ENCODE measurements at places on chromosomes 5 and 9. TPM values are rescaled to one million over a fixed set of nuclear protein-coding genes. Genes with fewer than 3 reads are reported as not detected.

Gene CCNB1
- 49.6 TPM for polyA plus RNA-seq

Gene CEL
- polyA plus RNA-seq, result 0.81 TPM

DNA sequence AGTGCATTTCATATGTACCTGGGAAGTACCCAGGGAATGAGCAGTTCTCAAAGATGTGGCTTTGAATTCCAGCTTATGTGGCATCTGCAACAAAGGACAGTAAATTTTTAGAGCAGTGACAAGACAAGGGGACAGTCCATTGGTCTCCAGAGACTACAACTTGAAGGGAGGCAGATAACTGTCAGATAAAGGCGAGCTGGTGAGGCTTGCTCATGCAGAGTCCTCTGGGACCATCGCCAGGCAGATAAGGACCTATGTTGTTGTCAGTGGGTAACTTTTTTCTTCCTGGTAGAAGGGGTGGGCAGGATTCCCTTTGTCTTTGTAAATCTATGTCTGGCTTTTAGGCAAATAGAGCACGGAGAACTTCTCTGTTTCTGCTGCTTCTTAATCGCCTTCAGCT, 120.2 kb downstream of the ICE1 start:
- no peak for DNase-seq

DNA sequence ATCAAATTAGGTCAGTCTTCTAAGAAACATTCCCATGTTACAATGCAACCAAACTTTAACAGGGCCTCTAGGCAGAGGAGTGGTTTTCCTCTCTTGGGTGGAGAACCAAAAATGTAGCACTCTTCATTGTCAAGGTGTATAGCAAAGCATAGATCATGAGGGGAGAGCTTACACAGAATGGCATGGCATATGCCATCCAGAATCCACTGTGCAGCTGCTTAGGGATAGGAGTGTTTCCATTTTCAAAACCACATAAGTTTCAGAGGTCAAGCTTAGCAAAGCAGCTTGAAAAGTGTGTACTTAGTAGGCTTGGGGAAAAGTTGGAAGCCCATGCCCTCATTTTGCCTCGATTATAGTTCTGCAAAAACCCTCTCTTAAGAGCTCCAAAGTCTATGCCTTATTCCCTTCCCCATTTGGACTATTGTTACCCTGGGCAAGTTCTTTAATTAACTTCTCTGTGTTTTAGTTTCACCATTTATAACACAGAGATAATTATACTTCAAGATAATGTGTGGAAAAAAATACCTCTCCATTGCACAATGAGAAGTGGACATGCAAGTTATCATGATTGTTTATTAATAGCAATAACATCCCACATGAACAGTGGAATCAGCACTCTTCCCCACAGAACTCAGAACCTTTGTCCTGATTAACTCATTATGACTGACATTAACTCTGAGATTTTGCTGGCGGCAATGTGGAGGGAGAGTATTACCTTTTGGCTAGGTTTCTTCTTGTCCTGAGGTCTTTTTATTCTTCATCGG, 398.9 kb upstream of the WWC1 start:
- no peak for DNase-seq

DNA sequence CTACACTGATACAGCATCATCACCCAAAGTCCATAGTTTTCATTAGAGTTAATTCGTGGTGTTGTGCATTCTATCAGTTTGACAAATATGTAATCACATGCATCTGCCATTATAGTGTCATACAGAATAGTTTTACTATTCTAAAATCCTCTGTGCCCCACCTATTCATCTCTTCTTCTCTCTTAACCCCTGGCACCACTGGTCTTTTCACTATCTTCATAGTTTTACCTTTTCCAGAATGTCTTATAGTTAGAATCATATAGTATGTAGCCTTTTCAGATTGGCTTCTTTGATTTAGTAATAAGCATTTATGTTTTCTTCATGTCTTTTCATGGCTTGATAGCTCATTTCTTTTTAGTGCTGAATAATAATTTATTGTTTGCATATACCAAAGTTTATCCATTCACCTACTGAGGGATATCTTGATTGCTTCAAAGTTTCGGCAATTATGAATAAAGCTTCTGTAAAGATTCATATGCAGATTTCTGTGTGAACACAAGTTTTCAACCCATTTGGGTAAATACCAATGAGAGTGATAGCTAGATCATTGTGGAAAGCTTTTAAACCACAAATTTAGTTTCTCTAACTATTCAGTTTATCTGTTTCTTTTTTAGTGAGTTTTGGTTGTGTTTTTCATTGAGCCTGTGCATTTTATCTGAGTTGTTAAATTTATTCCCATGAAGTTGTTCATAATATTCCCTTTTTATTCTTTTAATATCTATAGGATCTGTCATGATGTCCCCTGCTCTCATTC, 84.9 kb downstream of the RALGPS1 start:
- no peak for DNase-seq

GRCh38 chr5:761854-762710, 22.4 kb downstream of the ZDHHC11B start:
- DNase-seq, result no peak

DNA sequence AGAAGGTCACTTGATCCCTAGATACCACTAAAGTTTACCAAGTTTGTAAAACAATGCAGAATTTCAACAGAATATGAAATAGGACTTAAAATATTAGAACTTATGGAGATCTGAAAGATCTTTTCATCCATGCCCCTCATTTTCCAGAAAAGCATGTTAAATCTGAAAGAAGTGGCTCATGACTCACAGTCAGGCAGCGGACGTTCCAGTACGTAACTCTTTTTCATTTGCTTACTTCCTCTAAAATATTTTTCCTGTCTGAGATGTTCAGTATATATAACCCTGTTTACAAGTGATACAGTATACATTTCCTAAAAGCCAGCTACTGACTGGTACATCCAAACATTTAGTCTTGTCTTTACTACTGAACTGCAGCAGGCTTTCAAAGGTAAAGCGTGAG, 22.3 kb downstream of the FBXW2 start:
- DNase-seq, result no peak

DNA sequence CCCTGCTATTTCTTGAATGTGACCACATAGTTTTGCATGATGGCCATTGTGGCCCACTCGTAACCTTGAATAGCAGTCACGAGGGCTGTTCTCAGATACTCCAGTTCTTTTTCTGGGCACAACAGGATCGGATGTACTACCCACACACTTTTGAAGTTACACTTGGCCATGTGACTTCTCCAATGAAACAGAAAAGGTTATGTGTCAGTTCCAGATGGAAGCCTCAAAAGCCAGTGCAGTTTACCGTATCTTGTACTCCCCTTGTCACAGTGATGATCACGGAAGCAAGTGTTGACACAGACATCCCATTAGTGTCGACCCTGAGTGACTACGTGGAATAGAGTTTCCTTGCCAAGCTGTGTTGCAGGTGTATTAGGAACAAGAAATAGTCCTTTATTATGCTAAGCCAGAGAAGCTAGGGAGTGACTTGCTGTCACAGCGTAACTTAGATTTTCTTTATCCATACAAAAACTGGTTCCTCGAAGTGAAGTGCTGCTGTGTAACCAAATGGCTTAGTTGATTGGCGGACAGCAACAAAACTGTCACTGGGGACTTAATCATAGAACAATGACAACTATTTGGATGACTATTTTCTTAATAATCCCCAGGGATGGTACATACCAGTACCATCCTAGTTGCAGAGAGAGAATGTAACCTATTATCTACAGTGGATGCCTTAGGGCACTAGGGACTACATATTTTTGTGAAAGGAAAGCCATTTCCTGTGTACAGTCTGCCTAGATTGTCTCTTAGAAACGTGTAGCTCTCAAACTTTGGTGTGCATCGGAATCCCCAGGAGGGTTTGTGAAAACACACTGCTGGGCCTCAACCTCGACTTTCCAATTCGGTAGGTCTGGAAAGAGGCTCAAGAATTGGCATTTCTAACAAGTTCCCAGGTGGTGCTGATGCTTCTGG, 90.1 kb upstream of the DMRT1 start:
- DNase-seq, result no peak

- DNase-seq, result no peak
Measured at GRCh38 chr9:127106466-127106855, 16.0 kb downstream of the ANGPTL2 start.

DNA sequence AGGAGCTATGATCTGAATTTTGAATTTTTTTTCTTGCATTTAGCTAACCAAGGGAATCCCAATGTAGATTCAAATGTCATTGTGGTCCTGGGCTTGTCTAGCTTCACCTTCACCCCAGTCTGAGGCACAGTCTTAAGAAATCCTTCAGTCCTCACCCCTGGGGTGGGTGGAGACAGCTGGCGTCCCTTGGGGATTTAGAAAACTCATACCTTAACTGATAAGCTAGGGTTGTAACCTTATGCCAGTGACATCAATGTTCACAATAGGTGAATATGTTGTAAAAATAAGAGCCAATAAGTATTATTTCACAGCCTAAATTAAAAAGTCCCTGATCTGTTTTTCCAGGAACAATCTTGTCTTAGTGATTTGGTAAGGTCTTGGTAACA, 4.6 kb downstream of the ISOC1 start:
- DNase-seq, result no peak

- no peak for DNase-seq
Measured at GRCh38 chr5:111135363-111135762, 43.2 kb downstream of the WDR36 start.
